CD4-positive, alpha-beta T cell (primary cell): ENCODE measurements at places on chromosomes 2 and 18.

GRCh38 chr2:157290525-157290924 is 33.0 kb downstream of the GALNT5 start:
- no peak for DNase-seq

DNA sequence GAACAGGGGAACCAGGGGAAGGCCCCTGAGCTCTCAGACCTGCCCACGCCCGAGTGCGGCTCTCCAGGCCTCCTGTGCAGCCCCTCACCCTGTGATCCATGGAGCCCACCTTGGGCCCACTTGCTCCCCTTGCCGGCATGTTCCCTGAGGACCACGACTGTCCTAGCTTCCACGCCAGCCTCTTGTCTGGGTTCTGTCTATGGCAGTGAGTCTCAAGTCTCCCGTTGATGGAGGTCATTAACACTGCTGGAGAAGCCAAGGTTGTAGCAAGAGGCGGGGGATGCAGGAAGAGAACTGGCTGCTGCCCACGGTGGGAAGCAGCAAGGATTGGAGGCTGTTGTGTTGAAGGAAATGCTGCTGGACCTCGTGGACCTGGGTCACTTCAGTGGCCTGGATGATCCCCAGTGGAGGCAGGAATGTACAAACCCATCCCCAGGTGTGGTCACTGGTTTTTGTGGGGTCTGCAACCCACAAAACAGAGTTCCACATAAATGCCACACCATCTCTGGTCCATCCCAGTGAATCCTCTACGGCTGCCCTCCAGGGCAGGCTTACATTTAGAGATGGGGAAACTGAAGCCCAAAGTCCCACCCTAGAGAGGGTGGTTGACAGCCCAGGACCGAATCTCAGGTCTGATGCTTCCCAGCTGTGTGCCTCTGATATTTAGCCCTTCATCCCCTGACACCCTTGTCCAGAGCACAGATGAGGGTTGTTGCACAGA is 150.3 kb downstream of the NDUFA10 start:
- no peak for DNase-seq

DNA sequence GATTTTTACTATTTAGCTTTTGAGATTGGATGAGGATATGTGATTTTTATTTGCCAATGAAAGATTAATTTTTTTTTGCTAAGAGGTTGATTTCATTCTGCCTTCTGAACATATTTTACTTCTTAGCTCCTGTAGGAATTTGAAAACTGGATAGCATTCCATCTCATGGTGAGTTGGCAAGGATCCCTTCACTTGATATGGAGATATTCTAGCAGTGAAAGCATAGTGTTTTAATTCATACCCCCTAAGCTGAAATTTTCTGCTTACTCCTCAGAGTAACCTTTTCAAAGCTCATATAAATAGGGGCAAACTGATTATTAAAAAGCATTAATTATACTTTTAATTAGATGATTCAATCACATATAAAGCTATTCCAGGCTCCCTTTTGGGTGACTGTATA is 61.0 kb upstream of the KCNJ3 start:
- no peak for DNase-seq

- no peak for DNase-seq
Measured at GRCh38 chr2:46876741-46877384, 38.7 kb downstream of the MCFD2 start.

DNA sequence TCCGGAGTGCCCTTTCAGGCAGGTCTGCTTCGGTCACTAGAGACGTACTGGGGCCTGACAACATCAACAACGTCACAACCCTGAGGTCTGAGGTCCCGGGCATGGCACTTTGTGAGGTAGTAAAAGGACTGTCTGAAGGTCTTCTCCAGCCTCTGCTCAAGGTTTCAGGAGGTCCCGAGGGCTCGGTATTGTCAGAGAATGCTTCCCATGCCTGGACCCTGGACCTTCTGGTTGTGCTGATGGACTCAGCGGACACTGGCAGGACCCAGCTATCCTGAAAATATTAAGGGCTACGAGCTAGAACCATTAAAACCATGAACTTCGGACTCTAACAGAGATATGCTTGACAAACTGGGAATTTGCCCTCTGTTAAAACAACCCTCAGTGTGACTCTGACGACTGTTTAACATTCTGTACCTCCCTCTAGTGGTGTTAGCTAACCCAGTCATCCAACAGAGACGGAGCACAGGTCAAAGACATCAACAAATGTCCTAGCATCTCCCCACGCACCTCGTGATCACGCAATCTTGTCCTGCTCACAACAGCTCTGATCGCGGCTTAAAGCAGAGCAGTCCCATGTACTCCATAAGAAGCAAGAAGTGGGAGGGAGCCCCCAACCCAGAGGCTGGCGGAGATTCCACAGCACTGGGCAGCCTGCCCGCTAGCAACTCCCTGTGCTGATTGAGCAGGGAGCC is 96.5 kb downstream of the CCDC93 start:
- no peak for DNase-seq
